Stimulated activated naive CD8-positive, alpha-beta T cell treated with anti-CD3 and anti-CD28 coated beads, Interleukin-15, Interleukin-2, amounts not matched to agents 100 U/mL and 50 U/mL, for 24 hours (primary cell): ENCODE measurements at places on chromosomes 4 and X.

GRCh38 chr4:87249332-87250019 is 29.1 kb upstream of the KLHL8 start:
- no peak for DNase-seq

- DNase-seq, result no peak
Observed at GRCh38 chr4:138347561-138347960, 105.4 kb upstream of the SLC7A11 start.

DNA sequence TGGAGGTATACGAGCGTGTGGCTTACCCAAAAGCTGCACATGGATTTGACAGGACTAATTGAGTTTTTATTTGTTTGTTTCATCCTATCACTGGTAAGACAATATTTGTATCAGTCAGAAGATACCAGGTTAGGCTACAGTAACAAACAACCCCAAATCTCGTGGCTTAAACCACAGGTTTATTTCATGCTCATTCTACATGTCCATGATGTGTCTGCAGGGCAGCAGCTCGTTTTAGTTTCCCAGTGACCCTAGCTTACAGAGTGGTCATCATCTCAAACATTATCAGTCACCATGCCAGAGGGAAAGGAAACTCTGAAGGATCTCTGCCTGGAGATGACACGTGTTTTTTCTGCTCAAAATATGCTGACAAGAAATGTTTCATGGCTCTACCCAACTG is 108.3 kb downstream of the SHROOM3 start:
- DNase-seq, result no peak

DNA sequence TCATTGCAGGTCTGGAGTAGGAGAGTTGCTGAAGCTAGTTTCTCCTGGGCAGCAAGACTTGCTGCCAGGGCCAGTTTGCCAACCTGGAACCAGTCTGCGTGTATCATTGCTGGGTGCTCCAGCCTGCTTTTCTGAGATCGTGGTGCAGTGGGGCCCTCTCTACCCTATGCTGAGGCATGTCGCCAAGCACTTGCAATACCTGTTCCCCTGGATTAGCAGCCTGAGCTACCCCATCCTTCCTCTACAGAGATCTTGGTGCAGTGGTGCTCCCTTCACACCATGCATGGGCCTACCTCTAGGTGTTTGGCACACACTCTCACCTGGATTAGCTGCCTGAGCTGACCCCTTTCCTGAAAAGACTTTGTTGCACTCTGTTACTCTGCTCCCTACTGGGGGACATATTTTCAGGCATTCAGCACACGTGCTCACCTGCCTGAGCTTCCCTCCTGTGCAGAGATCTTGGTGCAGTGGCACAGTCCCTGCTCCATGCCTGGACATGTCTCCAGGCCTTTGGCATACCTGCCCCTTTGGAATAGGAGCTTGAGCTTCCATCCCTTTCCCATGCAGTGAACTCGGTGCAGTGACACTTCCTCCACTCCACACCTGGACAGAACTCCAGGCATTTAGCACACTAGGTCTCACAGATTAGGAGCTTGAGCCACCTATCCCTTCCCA is 133.7 kb upstream of the CXCL13 start:
- DNase-seq, result no peak

GRCh38 chr4:7845493-7846128 is 94.0 kb downstream of the AFAP1 start:
- no peak for DNase-seq

DNA sequence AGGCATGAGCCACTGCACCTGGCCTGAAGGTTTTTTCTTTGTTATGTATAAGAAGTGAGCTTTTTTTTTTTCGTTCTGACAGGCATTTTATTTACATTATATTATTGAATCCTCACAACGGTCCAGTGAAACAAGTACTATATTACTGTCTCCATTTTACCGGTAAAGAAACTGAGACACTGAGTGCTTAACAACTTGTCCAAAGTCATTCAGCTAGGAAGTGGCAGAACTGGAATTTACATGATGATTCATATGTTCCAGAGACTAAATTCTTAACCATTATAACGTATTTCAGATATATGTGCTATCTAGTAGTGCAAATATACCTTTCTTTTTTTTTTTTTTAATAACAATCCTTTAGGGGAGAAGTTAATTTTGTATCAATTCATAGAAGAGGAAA is 18.4 kb upstream of the SLC6A14 start:
- DNase-seq, result no peak

DNA sequence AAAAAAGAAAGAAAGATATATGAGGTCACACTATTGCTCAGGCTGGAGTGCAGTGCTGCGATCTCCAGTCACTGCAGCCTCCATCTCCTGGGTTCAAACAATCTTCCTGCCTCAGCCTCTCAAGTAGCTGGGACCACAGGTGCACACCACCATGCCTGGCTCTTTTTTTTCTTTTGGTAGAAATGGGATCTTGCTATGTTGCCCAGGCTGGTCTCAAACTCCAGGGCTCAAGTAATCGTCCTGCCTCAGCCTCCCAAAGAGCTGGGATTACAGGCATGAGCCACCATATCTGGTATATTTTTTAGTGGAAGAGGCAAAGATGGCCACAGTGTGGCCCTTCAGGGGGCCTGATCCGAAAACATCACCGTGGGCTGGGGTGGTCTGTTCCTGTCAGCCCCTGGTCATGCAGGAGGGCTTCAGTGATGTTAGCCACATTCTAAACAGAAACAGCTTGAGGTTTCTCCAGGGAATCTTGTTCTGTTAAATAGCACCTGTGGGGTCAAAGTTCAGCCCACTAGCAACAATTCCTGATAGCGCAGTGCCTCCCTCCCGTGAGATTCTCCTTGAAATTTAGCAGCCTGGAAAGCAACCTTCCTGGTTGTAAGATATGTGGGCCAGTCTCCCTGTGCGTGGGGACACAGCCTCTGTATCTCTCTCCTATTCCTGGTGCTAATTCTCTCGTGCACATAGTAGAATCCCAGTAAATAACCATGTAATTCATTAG is 7.3 kb upstream of the DHRSX start:
- no peak for DNase-seq

GRCh38 chrX:28582511-28582910 is 4.7 kb upstream of the IL1RAPL1 start:
- DNase-seq, result no peak

DNA sequence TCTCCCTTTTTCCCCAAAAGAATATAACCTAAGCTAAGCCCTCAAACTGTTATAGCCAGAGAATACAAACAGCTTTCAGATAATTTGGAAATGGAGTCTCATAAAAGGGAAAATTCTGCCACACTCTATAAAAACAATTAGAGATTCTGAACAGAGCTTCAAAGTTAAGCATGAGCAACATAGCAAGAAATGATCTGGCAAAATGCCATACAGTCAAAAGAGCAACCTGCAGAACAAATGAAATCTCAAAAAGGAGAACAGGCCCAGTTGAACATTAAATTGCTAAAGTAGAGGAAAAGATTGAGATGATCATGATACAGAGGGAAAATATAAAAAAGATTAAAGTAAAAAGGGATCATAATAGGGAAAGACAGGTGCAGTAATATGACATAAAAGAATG is 250.5 kb downstream of the TLL1 start:
- no peak for DNase-seq

- DNase-seq, result no peak
Observed at GRCh38 chrX:150036181-150036580, 97.9 kb upstream of the EOLA2 start.

DNA sequence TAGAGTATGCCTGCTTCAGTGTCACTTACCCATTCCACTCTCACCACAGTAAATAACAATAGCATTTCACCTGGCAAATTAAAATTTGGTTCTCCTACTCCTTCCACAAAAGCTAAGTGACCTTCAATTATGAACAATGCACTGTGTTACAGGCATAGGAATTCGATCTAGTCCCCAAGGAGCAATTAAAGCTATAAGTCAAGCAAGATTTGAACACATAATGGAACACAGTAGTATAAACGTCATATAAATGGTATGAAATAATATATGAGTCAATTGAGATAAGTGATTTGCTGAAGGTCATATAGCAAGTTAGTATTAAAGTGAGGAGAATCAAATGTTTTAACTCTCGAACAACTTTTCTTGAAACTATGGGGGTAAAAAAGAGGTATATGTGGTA is 65.8 kb downstream of the ARAP2 start:
- no peak for DNase-seq
